K562 (cell line): ENCODE measurements at places on chromosomes 6 and 20. TPM values are rescaled to one million over a fixed set of nuclear protein-coding genes. Genes with fewer than 3 reads are reported as not detected.

- DNase-seq, result no peak
Observed at GRCh38 chr20:16062661-16063581, 510.3 kb downstream of the KIF16B start.

DNA sequence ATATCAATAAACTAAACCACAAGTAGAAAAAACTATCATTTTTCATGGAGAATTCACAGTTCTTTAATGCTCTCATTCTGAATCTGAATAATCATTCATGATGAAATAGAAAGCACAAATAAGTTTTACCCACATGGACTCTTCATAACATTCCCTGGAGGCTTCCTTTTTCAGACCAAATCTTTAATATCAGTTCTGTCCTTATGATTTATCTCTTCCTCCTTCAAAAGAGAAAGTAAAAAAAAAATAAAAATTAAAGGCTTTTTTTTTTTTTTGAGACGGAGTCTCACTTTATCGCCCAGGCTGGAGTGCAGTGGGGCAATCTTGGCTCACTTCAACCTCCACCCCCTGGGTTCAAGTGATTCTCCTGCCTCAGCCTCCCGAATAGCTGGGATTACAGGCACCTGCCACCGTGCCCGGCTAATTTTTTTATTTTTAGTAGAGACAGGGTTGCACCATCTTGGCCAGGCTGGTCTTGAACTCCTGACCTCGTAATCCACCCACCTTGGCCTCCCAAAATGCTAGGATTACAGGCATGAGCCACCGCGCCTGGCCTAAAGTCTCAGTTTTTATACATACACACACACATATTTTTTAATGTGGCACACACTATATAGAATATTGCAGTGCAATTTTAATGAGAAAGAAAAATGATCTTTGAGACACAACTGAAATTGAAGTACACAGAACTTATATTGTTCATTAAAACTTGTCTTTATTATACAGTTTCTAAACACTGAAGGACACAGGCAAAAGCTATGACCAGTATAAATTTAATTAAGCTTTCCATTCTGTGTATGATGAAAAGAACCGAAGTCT lies 31.9 kb upstream of the ZNF217 start:
- DNase-seq, result no peak

DNA sequence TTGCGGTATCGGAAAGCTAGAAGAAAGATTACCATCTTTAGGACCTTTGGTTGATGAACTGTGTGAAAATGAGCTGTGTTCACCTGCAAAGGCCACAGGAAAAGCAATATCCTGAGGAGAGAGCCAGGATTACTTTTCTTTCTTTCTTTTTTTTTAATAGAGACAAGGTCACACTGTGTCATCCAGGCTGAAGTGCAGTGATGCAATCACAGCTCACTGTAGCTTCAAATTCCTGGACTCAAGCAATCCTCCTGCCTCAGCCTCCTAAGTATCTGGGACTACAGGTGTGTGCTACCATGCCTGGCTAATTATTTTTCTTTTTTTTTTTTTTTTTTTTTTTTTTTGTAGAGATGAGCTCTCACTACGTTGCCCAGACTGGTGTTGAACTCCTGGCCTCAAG lies 17.2 kb downstream of the FAM184A start:
- no peak for DNase-seq

- DNase-seq, result no peak
Observed at GRCh38 chr6:163608204-163608644, 193.7 kb downstream of the QKI start.

- DNase-seq, result no peak
Observed at GRCh38 chr20:10002866-10003265, 31.9 kb upstream of the ANKEF1 start.

Gene SPEF1
- not detected in 2 replicates for total RNA-seq

Gene HSPA12B
- 0.07 TPM in 1 of 2 replicates, not detected in the other for total RNA-seq

Gene TP53TG5
- 0.20 TPM in 1 of 2 replicates, not detected in the other for total RNA-seq

Gene RNGTT
- 17.5 and 19.5 TPM in 2 replicates for total RNA-seq

Gene SYNDIG1
- not detected in 2 replicates for total RNA-seq

Gene TRIM40
- not detected in 2 replicates for total RNA-seq

Gene RAET1L
- not detected in 2 replicates for total RNA-seq

Gene GNMT
- total RNA-seq, result 0.18 and 0.29 TPM in 2 replicates
